Stimulated activated naive B cell treated with anti-CD40 and anti-IgM and Interleukin-4, amounts not matched to agents 10 μg/mL and 1 μg/mL and 100 μg/mL, for 72 hours (primary cell): ENCODE measurements at places on chromosomes 16 and 17.

DNA sequence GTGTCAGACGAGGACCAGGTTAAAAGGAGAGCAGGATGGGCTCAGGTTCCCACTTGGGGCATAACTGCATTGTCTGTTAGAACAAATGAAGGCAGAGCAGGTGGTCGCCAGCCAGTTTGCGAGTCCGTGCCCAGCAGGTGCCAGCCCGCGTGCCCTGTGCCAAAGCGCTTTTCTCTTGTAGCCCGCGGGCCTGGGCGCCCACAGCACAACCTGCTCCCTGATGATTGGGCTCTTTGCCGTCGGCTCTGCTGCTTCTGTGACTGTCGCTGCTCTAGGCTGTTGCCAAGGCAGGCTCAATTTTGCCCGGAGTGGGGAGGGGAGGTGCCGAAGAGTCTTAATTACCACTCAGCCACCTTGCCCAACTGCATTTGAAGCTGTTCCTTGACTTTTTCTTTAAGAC is 21.1 kb downstream of the KNOP1 start:
- DNase-seq = no peak

- no peak for DNase-seq
These were observed 10.6 kb upstream of the CCL5 start for GRCh38 chr17:35890774-35891155.

GRCh38 chr16:49649013-49649765 is 206.7 kb downstream of the ZNF423 start:
- no peak for DNase-seq

- no peak for DNase-seq
These were observed 21.9 kb upstream of the CAPN15 start for GRCh38 chr16:505479-506245.

- no peak for DNase-seq
These were observed 17.1 kb upstream of the PHF12 start for GRCh38 chr17:28968231-28968913.

- peak; percentile 41 for DNase-seq
These were observed 54.9 kb upstream of the WSB1 start for GRCh38 chr17:27239046-27239445.

GRCh38 chr16:77822661-77823060 is 34.3 kb downstream of the VAT1L start:
- DNase-seq = no peak

- no peak for DNase-seq
These were observed 384.3 kb upstream of the PSMD7 start for GRCh38 chr16:73912281-73912680.

- DNase-seq = no peak
These were observed 60.1 kb upstream of the MED9 start for GRCh38 chr17:17416400-17417360.

DNA sequence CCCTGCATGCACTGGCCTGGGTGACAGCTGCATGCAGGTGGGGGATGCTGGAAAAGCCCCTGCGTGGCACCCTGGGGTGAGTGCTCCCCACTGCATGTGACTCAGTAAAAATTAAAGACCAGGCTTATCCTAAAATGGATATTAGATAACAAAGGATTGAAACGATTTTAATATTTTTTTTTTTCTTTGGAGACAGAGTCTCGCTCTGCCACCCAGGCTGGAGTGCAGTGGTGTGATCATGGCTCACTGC is 334.9 kb downstream of the C16orf95 start:
- no peak for DNase-seq

- peak; percentile 70 for DNase-seq
These were observed 44.0 kb downstream of the PLCG2 start for GRCh38 chr16:81823111-81823510.

GRCh38 chr16:31474773-31475738 is 3.1 kb downstream of the TGFB1I1 start:
- no peak for DNase-seq

DNA sequence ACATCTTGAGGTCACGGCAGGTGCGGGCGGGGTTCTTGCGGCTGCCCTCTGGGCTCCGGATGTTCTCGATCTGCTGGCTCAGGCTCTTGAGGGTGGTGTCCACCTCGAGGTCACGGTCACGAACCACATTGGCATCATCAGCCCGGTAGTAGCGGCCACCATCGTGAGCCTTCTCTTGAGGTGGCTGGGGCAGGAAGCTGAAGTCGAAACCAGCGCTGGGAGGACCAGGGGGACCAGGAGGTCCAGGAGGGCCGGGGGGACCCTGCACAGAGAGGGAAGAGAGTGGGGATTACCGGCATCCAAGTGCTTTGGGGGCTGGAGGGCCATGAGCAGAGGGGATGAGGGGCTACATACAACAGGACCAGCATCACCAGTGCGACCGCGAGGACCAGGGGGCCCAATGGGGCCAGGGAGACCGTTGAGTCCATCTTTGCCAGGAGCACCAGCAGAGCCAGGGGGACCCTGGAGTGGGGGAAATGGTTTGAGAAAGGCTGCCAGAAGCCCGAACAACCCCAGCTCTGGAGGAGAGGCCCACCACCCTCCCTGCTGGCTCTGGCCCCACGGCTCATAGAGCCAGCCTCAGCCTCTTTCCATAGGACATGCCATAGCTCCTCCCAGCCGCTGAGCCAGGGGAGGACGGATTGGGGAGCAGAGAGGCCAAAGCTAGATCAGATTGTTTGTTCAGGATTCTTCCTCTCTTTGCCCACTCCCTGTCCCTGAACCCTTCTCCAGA is 14.6 kb downstream of the COL1A1 start:
- DNase-seq = no peak

GRCh38 chr17:81295676-81296381 is 722 bp upstream of the SLC38A10 start:
- peak; percentile 41 for DNase-seq

- no peak for DNase-seq
These were observed 1.8 kb downstream of the SALL1 start for GRCh38 chr16:51149251-51149661.

DNA sequence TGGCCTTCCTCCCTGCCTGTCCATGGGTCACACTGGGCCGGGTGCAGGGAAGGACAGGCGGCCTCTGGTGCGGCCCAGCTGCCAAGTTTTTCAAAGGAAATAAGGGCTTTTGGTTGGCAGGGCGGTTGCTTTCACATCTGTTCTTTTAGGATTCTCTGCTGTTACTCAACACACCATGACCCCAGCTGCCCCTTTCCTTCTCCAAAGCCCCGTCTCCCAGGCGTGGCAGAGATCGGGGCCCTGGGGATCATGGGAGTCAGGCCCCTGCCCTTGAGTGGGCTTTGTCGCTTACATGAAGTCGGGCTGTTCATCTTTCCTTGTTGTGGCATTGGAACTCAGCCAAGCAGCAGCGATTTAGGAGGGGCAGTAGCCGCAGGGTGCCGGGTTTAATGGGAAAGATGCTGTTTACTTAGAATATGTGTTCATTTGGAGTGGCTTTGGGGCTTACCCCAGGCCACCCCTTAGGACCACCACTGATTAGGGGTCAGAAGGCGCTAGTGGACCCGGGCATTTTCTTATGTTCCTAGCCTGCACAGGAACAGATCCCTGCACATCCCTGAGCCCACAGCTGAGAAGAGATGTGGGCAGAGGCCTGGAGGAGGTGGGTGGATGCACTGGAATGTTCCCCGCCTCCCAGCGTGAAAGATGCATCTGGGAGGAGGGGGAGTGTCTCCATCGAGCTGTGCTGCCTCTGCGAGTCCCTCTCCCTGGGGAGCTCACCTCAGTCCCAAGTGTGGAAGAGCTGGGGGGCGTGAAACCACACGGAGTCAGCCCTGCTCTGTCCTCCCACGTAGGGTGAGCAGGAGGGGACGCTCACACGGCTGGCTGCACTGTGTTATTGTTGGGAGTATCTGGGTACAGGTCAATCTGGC is 6.8 kb upstream of the ADCY7 start:
- no peak for DNase-seq
